ENCODE measurements at places on chromosomes 16 and 17.

DNA sequence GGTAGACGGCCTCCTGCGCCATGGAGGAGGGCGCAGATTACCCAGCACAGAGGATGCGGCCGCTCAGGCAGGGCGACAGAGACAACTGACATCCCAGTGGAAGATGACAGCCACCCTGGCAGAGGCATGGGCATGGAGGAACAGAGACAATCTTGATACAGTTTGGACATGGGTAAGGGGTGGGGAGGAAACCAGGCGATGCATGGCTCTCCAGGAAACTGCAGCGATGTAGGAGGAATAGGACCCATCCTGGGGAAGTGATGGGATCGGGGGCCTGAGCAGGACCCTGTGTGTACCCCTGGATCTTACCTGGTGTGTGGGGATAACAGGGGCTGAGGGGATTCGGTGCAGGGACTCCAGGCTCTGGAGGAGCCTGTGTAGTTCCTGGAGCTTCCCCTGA is 4.6 kb downstream of the OSBPL7 start:
- DNase-seq = no peak

GRCh38 chr17:32861981-32862380 is 14.9 kb downstream of the MYO1D start:
- peak; percentile 42 for DNase-seq

DNA sequence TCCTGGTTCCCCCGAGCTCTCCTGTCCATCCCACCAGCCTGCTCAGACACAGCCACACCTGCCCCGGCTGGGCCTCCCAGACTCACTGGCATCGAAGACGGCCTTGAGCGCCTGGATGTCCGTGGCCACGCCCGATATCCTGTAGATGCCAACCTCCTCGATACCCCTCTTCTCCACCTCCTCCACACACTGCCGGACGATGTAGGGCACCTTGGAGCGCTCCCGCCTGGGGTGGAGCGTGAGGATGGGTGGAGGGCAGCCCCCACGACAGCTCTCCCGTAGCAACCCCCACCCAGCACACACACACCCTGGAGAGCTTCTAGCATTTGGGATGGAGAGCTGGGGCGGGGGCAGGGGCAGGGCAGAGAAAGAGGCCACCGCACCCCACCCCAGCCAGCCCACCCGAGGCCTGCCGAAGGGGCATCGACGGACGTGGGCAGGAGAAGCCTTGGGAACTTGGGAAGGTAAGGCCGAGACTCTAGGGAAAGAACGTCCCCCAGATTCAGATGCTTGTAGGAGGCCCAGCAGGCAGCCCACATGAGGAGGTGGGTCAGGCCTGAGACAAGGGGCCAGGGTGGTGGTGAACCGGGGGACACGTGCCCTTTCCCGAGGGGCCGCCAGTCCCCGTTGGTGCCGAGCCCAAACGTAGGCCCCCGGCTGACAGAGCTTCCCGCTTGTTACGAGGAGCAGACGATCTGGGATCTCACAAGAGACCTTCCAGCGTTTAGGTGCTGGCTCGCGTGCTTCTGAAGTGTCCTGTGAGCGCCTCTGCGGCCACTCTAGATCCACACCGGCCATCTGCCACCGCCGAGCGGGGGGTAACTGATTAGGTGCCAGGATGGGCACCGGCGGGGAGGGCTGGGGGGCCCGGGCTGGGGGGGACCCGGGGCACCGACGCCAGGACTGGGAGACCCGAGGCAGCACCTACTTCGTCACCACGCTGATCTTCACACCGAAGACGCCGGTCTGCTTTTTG is 15.1 kb downstream of the TIMM22 start:
- DNase-seq = no peak

DNA sequence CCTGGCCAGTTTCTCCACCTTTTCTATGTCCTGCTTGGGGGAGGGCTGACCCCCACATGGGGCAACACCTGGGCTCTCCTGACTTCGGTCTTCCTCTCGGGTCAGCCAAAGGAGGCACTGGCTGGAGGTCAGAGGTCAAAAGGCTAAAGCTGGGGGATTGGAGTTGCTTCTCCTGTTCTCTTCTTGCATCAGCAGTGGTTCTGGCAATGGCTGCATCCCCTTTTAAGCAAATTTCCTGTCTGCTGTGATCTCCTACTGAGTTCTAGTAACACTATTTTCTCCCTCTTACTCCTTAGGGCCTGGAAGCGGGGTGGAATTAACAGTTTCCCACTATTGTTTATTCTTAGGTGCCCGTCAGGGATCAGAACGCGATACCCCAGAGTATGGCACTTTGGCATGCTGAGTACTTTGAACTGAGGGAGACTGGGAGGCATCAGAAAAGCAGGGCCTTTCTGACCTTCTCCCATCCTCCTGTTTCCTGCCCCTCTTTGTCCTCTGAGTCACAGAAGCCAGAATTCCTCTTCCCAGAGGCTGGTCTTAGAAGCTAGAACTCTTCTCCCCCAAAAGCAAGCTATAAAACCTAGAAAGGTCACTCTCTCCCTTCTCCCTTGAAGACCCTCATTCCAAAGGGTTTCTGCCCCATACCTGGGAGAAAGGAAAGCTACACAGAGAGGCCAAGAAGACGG is 268.2 kb downstream of the STX8 start:
- DNase-seq = peak; percentile 41

DNA sequence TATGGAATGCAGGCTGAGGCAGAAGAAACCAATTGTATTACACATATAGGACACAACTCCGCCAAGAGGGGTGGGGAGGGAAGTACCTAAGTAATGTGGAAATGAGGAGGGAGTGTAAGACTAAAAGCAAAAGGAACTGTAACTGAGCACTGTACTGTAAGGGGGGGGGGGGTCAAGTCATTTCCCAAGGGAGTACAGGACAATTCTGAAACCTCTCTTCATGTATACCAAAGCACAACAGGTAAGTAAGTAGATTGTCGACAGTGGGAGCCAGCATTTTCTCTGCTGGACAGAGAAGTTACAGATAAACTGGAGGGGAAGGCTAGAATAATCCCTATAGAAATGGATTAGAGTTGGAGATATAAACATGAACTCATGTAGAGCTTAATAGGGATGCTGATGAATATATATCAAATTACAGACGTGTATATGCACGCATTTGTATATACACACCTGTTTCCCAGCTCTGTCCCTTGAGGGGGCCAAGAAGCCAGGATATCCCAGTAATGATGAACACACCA is 6.4 kb downstream of the USP22 start:
- peak; percentile 29 for DNase-seq

DNA sequence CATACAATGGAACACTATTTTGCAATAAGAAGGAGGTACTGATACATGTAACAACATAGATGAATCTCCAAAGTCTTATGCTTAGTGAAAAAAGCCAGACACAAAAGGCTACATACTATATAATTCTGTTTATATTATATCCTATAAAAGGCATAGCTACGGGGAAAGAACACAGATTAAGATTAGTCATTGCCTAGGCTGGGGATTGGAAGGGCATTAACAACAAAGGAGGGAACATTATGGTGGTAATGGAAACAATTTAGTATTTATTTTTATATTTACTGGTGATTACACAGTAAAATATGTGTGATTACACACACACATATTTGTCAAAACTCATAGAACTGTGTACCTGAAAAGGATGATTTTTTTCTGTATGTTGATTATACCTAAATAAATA is 278.1 kb downstream of the ZFHX3 start:
- DNase-seq = peak; percentile 8

DNA sequence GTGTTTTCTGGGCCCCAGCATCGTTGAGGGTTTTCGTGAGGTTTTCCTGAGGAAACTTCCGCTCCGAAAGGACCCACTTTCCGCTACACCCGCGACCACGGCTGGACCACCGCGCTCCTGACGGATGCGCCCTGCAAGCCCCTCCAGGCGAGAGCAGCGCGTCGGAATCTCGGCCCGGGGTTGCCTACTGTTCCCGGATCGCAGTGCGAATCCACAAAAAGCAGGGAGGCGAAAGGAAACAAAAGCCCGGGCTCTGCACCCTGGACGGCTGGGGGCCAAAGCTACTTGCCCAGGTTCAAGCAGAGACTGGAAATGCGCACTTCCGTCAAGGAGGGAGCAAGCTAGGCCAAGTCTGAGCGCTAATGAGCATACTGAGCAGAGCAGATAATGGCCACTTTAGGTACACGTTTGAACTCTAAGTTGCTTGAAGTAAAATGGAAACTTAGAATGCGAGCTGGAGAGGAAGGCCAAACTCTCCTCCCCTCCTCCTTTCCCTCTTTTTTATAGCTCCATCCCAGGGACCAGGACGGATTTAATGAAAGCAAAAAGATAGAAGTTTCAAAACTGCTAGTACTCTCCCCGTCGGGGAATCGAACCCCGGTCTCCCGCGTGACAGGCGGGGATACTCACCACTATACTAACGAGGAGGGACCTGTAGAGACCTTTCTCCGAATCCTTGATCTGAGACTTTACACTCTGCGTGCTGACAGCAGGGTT is 11.4 kb upstream of the AURKB start:
- DNase-seq = peak; percentile 92

DNA sequence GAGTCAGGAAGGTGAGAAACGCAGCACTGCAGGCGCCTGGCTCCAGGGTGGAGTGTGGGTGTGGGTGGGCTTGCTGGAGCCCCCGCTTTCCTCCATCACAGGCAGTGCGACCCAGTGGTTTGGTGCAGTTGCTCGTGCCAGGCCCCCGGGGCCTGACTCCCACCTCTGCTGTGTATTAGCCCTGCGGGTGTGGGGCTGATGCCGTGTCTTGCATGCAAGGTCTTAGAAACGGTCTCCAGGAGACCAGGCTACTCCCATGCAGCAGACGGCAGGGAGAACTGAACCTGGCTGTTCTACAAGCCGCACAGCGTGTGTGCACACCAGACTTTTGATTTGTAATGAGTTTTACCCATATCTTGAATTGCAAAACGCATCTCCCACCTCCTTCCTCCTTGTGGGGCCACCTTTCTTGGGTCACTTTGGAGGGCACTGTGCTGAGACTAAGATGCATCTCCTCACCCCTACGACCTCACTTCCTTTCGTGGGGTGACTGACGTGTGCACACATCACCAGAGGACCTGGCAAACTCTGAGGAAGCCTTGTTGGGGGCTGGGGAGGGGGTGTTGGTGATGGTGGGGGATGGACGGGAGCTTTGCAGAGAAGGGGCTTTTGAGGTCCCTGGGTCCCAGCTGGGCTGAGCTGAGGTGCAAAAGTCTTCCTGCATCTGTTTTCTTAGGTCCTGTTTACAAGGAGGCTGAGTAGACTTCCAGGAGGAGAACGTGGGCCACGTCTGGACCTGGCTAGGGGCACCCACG is 101.8 kb upstream of the TNRC6C start:
- DNase-seq = no peak

DNA sequence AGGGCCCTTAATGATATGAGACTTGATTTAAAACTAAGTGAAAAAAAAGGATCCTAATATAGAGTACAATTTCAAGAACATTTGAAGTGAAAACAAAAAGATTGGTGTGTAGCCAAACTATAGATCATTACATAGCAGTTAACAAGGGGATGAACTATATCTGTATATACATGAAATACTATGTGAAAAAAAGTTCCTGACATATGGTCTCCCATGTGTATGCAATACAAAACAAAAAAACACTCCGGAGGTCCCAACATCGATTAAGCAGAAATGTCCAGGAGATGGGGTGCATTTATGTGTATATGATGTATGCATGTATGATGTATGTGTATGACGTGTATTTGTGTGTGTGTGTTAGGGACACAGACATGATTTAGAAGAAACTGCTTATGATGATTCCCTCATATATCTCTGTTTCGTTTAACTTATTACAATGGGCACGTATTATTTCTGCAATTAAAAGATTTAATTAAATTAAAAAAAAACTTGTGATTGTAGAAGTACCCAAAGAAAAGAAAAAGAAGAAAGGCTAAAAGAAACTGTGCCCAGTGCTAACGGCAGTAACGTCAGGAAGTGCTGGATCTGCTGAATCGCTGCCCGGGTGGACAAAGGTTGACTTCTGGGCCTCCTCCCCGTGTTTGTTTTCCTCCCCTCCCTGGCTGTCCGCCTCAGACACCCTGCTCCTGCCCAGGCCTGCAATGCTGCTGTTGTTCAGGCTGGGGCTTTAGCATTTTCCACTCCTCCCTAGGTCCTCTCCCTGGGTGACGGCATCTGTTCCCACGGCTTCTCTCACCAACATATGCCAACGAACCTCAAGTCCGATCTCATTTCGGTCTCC is 36.9 kb downstream of the TBX4 start:
- DNase-seq = no peak

DNA sequence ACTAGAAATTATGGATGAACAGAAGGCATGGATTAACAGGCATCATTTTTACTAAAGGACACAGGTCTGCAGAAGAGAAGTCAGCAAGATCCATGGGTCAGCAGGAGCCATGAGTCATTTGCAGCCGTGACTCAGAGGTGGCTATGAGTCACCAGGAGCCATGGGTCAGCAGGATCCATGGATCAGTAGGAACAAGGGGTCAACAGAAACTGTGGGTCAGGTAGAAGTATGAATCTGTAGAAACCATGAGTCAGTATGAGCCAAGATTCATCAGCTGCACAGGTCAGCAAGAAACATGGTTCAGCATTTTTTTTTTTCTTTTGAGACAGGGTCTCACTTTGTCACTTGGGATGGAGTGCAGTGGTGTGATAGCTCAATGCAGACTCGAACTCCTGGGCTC is 58.2 kb upstream of the HS3ST4 start:
- peak; percentile 1 for DNase-seq

DNA sequence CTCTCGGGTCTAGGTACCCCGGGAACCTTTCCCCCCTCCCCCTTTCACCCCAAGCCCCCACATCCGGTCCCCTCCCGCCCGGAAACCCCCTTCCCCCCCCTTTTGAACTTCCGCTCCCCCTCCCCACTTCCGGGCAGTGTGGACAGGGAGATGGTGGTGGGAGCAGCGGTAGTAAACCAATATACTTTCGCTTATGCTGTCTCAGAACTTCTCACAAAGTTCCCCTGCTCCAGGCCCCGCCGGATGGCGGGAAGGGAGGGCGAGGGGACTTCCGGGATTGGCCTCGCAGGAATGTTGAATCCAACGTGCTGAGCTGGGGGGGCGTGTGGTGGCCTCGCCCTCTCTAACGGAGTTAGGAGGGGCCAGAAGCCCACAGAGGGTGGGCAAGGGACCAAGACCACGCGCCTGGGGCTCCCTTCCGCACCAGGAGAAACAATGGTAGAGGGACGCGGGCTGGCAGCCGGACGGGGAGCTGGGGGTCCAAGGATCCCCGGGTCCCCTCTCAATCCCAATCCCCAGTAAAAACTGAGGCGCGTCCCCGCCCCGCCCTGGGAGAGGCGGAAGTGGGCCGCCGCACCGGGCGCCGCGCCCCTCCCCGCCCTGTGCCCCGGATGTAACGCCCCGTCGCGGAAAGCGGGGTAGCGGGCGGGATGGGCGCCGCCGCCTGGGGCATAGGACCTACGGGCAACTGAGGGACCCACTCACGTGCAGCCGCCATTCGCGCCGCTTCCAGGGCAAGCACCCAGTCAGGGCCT is 742 bp downstream of the PFN1 start:
- DNase-seq = peak; percentile 71

- no peak for DNase-seq
Observed at GRCh38 chr16:76653390-76654026, 376.3 kb downstream of the CNTNAP4 start.

GRCh38 chr17:50816771-50817751 is 18.3 kb upstream of the WFIKKN2 start:
- peak; percentile 36 for DNase-seq

DNA sequence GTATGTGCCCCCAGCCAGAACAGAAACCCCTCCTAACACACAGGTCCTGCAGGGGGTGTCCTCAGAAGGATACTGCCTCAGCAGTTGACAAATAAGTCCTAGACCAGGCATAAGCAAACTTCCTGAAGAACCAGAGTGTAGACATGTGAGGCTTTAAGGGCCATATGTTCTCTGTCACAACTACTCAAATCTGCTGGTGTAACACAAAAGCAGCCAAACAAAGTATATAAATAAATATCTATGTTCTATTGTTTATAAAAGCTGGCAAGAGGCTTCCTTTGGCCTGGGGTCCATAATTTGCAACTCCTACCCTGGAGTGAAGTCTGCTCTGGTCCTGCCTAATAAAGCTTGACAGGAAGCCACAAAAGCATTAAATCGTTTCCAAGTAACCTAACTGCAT is 9.9 kb downstream of the FAM83G start:
- no peak for DNase-seq

Measured in EL (cell line).